ENCODE measurements at places on chromosomes 5 and 9.

GRCh38 chr5:14405267-14405666, 176.3 kb upstream of the OTULINL start:
- no peak for DNase-seq

- no peak for DNase-seq
Measured at GRCh38 chr5:73179730-73180129, 6.7 kb downstream of the TMEM174 start.

DNA sequence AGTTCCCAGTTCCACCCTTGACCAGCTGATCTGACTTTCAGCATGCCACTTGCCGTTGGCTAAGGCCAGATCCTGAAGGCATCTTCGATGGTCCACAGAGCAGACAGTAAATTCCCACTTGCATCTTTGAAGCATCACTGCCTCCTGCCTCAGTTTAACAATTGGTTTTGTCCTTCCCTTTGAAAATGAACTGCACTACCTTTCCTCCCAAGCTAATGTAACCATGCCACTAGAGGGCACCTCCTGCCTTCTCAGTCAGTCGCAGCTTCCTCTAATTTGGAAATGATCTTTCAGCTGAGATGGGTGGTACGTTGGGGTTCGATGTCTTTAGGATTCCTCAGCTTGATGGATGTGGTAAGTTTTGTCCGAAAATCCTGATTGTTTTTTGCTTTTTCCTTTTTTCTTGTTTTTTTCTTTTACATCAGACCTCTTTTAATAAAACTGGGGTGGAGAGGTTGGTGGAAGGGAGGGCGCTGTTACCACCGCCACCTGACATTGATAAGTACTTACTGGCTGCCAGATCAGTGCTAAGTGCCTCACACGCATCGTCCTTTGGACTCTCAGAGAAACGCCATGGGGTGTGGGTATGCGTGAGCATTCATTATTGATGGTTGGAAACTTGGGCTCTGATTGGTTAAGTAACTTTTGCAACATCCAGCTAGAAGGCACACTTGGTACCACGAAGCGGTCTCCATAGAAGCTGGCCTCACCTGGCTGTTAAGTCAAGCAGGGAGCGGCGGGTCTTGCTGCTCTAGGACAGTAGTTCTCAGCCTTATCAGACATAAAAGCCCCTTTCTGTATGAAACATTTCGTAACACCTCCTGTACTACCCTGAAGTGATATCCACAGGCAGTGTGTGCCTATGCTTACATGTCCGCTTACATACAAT, 16.9 kb downstream of the PTTG1 start:
- peak; percentile 59 for DNase-seq

DNA sequence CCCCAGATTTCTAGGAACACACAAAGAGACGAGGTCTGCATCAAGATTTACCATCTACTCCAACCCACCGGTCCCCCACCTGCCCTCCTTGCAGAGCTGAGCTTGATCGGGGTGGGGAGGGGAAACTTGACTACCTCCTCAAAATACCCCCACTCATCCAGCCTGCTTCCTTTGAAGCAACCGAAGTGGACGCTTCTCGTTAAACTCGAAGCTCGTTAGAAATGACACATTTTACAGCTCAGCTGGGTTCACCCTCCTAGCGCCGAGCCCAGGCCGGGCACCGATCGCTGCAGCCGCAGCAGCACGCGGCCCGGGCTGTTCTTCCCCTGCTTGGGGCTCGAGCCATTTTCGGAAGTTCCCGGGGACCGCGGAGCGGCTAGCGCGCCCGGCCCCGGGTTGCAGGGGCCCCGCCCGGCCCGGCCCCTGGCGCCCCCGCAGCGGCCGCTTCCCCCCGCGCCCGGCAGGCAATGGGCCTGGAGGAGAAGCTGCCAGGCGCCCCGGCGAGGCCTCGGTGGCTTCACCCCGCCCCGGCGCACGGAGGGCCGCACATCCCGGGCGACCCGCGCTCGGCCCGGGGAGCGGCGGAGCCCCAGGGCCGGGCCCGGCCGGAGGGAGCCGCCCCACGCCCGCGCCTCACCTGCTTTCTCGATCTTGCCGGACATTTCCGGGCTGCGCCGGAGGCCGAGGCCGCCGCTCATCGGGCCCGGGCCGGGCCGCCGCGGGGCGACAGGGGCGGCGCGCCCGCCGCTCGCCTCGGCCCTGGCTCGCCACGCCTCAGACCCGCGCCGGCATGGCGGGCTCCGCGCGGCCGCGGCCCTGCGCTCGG, 530 bp downstream of the RAPGEF1 start:
- peak; percentile 57 for DNase-seq

- no peak for DNase-seq
Measured at GRCh38 chr9:117325110-117325731, 89.6 kb downstream of the ASTN2 start.

DNA sequence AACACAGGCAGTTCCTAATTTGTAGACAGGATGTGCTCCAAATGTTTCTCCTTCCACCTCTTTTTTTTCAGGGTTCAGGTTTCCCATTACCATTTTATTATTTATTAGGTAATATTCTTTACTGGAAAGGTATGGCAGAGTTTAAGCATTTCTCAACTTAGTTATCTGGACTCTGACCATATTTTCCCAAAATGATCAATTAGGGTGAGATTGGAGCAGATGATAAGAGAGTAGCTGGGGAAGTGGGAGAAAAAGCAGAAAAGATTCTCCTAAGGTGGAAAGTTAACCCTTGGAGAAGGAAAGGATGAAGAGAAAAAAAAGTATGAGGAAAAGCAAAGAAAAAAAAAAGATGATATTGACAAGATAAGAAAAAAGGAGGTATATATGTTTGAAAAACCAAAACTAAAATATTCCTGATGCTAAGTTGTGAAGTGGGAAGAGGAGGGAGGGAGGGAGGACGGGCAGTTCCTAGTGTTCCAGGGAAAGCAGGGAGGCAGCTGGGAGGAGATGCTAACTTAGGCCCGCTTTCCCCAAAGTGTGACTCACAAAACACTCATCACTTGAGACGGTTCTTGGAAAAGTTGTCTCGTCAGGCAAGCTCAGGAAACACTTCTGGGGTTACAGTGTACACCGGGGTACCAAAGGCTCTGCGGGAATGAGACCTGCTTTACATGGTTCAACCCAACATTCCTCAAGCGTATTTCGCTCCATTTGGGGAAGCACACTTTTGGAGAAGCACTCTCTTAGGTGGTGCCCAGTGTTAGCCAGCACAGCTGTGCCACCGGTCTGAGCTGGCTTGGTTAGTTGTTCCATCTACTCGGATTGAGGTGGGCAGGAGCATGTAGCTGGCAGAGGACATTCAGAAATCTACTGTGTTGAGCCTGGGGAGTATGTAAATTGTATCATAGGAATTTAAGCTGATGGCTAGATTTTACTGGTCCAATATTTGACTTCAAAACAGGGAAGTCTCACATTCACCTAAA, 35.1 kb downstream of the B4GALT1 start:
- no peak for DNase-seq

Measured in activated naive CD4-positive, alpha-beta T cell treated with Interleukin-2 at 50 U/mL for 16 hours (primary cell).